ENCODE measurements at places on chromosomes 1 and 21.

DNA sequence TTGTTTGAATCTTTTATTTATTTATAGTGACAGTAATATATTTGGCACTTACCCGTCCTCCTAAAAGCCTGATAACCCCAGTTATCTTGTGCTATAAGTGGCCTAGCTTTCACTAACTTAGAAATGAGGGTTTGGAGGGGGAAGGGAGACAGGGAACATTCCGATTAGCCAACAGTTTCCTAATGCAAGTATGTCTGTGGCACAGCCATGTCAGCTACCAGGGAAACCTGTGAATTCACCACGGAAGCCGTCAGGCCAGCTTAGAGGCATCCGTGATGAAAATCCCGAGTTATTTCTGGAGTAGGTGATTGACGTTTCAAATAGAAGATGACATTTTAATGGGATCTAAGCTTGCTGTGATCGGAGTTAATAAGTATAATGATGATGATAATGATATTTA, 39.4 kb upstream of the BCL10 start:
- no peak for DNase-seq

DNA sequence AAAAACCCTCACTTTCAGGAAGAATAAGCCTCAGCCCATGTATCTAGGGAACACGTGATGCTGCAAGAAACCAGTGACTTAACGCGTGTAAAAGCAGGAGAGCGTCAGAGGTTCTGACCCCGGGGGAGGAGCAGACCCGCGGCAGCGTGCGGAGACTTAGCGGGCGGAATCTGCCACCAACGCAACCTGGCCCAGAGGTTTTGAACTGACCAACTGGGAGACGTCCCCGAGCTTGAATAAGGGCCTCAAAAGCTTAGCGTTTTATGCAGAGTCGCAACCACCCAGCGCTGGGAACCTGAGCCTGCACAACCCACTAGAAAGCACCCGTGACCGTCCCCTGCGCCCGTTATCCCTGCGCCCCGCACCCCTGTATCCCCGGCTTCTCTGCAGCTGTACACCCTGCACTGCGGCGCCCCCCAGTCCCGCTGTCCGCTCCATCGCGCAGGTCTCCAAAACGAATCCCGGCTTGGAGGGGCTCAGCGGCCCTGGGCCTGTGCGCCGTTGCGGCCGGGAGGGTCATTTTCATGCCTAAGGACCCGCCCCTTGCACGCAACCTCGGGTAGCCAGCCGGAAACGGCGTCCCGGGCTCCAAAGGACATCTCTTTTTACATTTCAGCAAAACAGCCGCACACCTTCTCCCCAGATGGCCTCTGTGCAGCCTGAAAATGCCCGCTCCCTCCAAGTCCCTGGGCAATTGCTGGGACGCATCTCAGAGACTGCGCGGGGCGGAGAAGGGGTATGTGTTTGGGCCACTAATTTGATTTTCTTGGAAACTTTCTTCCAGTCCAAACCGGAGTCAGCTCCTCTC, 29.4 kb upstream of the TRIM17 start:
- DNase-seq, result peak; percentile 12

- DNase-seq, result no peak
Measured at GRCh38 chr1:23628951-23629387, 62.6 kb upstream of the RPL11 start.

- DNase-seq, result no peak
Measured at GRCh38 chr1:204692841-204693356, 7.4 kb upstream of the LRRN2 start.

DNA sequence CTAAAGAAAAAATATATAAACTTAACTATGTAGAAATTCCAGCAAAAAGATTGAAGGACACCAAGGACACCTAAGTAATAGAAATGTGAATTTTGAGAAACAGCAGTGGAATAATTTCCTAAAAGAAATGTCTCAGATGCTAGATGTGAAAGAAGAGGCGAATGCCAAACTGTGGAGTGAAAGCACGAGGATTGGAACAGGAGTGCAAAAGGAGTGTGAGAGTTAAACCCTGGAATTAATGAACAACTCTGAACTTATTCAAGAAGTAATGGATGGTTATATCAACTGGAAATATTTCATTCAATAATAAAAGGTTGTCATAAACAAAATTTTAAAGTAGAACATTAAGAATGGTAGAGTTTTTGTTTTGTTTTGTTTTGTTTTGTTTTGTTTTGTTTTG, 78.5 kb upstream of the SGIP1 start:
- no peak for DNase-seq

DNA sequence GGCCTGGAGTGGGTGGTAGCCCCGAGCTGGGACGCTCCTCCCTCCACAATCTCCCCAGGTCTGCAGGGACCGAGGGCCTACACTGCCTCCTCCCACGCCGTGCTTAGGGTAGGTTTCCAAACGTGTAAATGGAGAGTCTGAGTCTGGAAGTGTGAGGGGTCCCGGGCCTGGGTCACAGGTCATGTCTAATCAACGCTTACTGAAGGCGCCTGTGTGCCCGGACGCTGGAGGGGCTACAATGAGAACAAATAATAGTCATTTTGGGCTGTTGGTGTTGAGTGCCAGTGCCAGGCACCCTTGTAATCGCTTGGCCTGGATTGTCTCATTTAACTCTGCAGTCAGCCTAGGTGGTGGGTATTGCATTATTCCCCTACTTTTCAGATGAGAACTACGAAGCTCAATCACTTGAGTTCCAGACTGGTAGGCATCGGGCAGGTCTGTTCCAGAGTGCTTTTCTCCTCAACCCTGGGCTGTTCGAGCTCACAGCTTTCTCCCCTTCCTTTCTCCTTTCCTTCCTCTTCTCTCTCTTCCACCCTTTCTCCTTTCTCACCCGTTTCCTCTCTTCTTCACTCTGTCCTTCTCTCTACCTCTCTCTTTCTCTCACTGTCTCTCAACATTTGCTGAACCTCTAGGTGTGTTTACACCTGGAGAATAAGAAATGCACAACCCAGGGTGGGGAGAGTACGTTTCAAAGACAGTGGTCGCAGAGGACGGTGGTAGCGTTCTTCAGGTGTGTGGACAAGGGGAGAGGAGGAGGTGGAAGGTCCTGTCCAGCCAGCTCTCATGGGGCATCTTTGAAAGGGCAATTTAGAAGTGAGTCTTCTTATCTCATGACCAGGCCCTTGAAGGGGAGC, 883 bp downstream of the SLC66A1 start:
- no peak for DNase-seq

GRCh38 chr21:35508139-35508888, 459.2 kb upstream of the RUNX1 start:
- DNase-seq, result no peak

DNA sequence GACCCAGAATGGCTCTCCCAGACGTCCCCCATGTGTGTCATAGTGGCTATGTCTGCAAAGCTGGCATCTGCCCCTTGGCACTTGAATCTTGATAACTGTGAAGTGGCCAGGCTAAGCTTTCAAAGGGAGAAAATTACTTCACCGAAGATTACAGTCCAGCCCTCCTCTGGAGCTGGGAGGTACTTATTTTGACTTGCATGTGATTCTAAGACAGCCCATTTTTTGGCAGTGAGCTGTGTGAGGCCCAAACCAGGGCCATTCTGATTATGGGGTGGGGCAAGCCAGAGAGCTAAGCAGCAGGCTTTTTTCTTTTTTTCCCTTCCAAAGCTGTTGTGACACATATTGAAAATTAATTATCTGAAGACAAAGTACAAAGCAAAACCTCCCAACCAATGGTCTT, 42.1 kb upstream of the C8B start:
- no peak for DNase-seq

DNA sequence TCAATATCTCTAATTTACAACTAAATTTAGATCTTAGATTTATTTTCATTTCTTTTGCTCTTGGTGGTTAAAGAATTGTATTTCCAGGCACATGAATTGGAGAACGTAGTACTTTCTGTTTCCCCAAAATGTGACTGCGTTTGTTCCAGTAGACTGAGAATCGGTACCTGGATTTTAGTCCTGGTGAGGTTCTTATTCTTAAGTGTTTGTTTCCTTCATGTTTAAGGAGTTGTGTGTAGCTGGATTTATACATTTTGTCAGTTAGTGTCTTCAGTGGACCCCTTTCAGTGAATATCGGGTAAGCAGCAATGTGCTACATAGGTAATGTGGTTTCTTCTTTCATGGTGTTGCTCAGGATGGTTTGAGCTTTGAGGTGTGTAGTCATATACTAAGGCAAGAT, 6.8 kb downstream of the MIER1 start:
- no peak for DNase-seq

- DNase-seq, result no peak
Measured at GRCh38 chr1:21741206-21741605, 41.7 kb downstream of the USP48 start.

GRCh38 chr1:229619002-229619401, 6.9 kb downstream of the TAF5L start:
- no peak for DNase-seq

- DNase-seq, result no peak
Measured at GRCh38 chr1:212437179-212437798, 4.6 kb downstream of the NENF start.

DNA sequence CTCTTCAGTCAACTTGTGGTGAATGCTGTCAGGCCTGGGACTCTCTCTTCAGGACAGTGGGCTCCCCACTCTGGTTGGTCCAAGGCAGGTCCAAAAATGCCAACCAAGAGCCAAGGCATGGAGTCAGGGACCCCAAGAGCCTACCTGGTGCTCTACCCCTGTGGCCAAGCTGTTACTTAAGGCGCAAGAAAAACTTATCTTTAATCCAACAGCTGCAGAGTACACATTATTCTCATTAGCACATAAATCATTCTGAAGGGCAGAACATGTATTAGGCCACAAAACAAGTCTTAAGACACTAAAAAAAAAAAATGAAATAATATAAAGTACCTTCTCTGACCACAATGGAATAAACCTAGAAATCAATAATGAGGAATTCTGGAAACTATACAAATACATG, 65.7 kb downstream of the FAF1 start:
- DNase-seq, result no peak

- no peak for DNase-seq
Measured at GRCh38 chr1:180431683-180432082, 70.7 kb downstream of the ACBD6 start.

GRCh38 chr1:240314845-240315801, 223.4 kb downstream of the FMN2 start:
- DNase-seq, result no peak

- no peak for DNase-seq
Measured at GRCh38 chr1:169160845-169161495, 54.5 kb downstream of the ATP1B1 start.

GRCh38 chr1:159867664-159868026, 5.2 kb upstream of the VSIG8 start:
- no peak for DNase-seq

DNA sequence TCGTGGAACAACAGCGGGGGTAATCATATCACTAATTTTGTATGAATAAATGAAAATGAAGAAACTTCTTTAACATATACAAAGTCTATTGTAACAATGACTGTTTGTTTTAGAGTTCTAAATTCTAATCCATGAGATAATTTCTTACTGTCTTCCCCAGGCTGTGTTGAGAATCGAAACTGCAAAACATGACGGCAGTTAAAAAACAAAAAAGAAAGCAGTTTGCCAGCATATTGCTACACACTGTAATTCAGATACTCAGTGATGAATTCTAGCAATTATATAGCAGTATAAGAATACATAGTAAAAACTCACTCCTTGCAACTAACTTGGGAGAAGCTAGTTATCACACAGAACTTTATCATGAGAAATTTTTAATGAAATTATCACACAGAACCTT, 22.1 kb downstream of the INSL5 start:
- DNase-seq, result no peak

- DNase-seq, result no peak
Measured at GRCh38 chr1:191508239-191508638, 650.0 kb upstream of the RGS18 start.

DNA sequence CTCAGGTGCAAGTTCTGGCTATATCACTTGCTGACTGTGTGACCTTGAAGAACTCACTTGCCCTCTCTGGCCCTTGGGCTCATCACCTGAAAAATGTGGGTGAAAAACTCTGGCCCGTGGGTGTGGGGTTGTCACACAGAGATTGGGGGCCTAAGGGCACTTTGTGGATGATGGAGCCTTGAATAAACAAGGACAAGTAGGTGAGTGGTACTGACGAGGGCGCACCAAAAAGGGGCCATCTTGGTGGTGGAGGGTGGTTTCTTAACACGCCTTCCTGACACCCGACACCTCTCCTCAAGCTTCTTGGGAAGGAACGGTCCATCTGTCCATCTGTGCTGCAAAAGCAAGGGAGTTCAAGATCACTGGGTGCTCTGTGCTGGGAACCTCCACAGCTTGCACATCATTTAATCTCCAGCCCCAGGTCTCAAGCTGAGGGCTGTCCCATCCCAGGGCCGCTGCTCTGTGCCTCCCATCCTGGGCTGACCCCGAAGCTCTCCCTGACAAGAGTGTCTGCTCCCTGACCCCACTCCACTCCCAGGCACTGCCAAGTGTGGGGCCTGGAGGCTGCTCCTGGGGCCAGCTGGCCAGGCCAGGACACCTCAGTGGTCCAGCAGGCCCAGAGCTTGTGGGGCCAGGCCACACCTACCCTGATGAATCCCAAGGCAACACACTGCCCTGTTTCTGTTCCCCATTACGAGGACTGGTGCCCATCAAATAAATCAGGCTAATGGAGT, 97.3 kb downstream of the GLIS1 start:
- DNase-seq, result no peak

DNA sequence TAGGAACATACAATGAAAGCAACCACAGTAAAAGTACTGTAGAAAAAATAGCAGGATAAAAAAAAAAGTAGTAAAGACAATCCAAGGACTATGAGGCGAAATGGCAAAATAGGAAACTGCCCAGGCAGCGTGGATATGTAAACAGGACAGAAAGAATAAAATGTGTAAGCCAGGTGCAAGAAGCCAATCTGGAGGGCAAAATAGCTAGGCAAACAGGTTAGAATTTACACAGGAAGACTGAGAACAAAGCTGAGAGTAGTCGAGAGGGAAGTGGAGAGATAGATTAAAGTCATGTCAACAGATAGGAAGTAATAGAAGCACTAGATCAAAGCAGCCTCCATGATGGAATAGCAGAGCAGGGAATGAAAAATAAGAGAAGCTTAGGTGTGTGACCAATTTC, 124.2 kb upstream of the B3GALT2 start:
- DNase-seq, result no peak

- no peak for DNase-seq
Measured at GRCh38 chr1:223030871-223031400, 112.1 kb downstream of the TLR5 start.

- no peak for DNase-seq
Measured at GRCh38 chr1:7366955-7367665, 404.0 kb upstream of the VAMP3 start.

- DNase-seq, result no peak
Measured at GRCh38 chr1:57887964-57888491, 464.2 kb upstream of the DAB1 start.

DNA sequence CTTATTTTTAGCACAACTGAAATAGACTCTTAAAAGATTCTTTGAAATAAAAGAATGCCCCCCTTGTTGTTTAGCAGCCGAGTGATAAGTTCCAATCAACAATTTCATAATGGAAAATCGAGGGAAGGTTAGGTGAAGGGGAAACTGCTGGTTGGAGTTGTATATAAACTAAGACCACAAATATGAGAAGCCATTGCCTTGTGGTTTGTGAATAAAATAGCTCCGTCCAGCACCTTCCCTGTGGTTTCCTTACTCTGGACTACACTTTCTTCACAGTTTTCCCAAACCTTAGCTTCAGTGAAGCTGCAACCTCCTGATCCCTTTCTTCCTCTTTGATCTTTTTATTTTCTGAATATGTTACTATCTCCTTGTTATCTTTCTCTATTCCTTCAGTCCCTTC, 6.7 kb upstream of the RAB3GAP2 start:
- DNase-seq, result no peak
